ENCODE measurements at places on chromosomes 7 and 10.

- no peak for DNase-seq
These were observed 16.6 kb upstream of the AFAP1L2 start for GRCh38 chr10:114420811-114421485.

DNA sequence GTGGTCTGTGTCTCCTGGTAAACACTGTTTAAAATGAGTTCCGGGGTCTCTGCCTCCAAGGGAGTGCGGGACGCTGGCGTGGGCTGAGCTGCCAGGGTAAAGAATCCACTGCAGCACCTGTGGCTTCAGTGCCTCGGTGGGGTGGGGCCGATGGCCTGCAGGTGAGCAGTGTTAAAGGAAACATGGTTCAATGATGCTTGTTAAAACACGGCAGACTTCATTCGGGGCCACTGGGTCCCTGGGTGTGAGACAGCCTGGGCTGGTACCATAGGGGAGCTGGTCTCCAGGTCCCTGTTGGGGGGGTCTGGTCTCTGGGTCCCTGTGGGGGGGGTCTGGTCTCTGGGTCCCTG is 24.9 kb upstream of the KNDC1 start:
- no peak for DNase-seq

- DNase-seq: no peak
These were observed 96.4 kb upstream of the MDFIC start for GRCh38 chr7:114825423-114825951.

DNA sequence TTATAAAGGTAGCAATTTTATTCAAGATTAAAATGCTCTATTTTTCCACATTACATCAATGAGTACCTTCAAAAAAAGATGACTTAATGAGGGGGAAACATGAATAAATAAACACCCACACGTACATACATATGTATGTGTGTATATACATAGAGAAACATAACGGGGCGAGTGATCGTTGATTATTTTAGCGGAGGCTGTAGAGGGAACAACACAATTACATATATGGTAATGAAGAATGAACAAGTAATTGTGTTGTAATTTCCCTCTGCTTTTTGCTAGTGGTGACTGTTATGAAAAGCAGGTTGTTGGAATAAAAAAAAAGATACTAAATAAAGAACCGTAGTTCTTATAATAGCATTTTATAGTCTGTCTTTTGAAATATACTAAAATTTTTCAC is 63.2 kb downstream of the CACNB2 start:
- no peak for DNase-seq

GRCh38 chr7:28623863-28624262 is 211.5 kb downstream of the CREB5 start:
- no peak for DNase-seq

DNA sequence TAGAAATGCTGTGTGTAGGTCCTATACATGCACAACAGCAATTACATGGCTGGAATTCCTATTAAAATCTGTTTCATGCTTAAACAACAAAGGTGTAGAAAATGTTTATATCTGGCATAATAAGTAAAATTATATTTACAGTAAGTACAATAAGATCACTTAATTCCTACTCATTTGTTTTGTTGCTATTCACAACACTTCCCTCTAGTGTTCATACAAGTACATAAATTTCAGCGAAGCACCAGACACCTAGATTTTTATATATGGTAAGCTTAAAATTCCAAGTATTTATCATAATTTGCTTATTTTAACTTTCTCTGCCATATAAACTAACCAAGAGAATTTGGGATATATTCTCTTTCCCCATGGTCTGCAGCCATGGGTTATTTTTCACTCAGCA is 51.8 kb upstream of the ANK3 start:
- DNase-seq: no peak

DNA sequence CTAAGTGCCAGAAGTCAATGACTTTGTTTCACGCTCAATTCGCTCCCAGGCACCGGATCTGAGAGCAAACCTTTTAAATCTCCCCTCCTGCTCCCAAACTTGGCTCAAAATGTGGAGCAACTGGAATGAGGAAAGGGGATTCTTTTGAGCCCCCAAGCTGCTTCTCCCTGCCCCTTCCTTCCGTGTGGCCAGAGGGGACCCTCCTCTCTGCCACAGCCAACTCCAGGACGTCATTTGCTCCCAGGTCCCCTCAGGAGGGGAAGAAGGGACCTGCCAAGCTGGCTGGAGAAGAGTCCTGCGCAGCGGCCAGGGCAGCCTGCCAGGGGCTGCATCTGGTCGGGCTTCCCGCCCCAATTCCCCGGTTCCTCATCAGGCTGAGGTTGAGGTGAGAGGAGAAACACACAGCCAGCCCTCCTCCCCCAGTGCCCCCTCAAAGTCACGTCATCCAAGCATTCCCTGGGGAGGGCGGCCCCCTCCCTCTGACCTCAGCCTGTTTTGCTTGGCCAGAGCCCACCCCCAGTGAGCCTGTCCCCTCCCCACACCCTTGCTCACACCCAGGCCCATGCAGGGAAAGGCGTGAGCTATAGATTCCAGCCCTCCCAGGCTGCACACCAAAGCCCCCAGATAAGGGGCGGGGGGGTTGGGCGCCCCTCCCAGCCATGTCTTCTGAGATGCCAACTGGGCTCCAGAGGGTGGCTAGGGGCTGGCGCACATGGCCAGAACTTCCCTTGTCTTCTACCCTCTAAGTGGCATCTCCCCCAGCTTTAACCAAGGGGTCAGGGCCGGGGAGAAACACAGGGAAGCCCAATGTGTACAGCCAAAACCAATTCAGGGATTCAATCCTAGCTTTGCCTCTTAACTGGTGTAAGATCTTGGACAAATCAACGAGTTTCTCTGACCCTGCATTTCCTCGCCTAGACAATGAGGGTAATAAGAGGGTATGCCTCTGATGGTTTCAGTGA is 35.0 kb downstream of the SH3PXD2A start:
- no peak for DNase-seq

DNA sequence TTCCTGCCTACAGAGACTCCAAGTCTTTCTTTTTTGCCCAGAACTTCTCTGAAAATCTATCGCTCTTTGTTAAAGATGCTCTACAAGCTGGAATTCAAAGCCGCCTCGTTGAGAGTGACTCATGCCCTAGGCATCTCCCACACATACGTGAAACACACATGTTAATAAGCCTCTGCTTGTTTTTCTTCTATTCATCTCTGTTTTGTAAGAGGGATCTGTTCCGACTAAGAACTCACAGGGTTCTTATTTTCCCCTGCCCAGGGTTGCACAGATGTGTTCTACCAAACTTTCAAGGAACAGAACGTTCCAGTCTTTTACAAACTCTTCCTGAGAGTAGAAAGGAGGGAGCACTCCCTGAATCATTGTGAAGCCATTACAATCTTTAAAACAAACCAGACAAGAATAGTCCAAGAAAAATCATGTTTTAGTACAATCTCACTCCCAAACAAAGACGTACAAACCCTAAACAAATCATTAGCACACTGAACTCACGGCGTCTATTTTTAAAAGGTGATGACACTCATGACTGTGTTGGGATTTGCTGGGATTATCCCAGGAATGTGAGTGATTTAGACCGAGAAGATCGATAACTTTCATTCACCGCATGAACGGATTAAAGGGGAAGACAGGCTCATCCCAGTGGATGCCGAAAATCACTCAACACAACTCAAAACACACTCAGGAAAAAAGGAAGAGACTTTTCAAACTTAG is 55.3 kb upstream of the INPP5A start:
- DNase-seq: no peak

- DNase-seq: no peak
These were observed 16.1 kb upstream of the XPNPEP1 start for GRCh38 chr10:109939315-109939961.

DNA sequence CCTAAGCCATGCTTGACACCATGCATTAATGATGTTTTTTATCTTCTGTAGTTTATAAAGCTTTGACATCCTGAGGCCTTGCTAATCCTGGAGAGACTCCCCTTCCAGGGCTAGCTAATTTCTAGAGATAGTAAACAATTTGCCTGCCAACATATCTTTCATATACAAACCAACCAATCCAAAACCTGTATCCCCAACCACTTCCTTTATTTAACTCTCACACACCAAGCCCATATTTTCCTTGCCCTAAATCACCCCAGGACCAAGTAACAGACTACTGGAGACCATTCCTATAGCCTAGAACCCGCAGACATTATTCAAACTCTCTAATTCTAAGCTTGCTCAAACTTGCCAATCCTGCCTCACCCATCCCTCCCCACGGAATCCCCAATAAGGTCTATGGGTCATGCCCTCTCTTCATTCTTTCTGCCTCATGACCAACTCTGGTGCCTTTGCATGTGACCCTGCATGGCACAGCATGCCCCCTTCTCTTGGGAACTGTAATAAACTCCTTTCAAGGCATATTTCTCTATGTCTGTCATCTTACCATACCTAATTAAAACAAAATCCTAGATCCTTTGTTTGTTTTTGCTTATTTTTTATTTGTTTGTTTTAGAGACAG is 116.6 kb upstream of the CACUL1 start:
- DNase-seq: no peak

DNA sequence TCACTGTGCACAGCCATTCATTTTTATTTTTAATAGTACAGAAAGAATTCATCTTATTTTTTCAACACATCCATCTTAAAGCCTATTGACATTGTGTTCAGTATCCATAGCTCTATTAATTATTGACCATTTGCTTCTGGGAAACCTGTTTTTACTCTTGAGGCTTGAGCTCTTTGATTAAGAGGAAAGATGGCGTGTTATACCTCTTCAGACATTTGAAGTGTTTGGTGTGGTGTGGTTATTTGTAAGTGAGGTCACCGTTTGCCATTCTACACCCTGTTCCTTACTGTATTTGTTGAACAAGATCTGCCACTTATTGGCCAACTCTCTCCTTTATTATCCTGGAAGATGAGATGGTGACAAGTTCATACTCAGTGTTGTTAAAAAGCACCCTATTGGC is 18.4 kb downstream of the C7orf57 start:
- DNase-seq: no peak

- DNase-seq: no peak
These were observed 4.1 kb downstream of the CPA1 start for GRCh38 chr7:130384371-130384801.

DNA sequence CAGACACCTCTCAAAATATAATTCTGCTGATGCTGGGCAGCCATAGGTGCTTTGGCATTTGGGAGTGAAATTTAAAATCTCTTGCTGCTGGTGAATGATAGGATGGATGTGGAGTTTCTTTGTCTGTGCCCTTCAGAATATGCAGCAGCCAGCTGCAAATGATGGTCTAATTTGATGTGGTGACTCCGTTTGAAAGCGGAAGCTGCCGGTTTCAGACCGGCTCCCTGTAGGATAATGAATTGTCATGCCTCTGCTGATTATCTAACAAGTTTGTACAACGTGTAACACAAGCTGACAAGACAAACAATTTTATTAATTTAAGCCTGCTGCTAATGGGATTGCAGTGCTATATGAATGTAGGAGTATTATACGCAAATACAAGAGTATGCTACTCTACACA is 103.5 kb downstream of the SND1 start:
- no peak for DNase-seq

DNA sequence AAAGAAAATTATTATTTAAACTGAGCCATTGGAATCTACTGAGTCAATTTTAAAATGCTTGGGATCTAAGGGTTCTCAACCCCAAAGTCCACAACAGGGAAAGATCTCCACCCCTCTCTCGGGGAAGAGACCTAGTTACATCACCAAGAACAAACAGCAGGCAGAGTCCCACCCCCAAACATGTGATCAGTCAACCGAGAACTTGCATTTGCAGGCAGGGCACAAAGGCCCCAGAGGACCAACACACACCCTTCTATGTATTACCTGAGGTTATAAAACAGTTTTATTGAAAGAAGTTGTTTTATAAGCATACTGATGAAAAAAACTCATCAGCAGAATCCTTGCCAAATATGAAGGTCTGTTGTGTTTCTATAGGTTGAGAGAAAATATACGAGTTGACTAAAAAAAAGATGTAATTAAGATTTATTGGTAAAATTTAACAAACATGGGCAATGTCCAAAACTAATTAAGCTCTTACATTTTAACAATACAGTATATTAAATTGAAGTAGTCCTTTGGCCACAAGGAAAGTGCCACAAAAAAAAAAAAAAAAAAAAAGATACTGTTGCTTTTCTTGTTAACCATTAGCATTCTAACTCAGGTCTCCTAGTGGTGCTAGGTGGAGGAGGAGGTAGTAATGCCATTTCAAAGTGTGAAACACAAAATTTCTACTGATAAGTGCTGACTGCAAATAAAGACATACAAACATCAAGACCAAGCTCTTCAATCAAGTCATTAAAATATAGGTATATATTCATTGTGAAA is 975 bp upstream of the USP54 start:
- DNase-seq: no peak

DNA sequence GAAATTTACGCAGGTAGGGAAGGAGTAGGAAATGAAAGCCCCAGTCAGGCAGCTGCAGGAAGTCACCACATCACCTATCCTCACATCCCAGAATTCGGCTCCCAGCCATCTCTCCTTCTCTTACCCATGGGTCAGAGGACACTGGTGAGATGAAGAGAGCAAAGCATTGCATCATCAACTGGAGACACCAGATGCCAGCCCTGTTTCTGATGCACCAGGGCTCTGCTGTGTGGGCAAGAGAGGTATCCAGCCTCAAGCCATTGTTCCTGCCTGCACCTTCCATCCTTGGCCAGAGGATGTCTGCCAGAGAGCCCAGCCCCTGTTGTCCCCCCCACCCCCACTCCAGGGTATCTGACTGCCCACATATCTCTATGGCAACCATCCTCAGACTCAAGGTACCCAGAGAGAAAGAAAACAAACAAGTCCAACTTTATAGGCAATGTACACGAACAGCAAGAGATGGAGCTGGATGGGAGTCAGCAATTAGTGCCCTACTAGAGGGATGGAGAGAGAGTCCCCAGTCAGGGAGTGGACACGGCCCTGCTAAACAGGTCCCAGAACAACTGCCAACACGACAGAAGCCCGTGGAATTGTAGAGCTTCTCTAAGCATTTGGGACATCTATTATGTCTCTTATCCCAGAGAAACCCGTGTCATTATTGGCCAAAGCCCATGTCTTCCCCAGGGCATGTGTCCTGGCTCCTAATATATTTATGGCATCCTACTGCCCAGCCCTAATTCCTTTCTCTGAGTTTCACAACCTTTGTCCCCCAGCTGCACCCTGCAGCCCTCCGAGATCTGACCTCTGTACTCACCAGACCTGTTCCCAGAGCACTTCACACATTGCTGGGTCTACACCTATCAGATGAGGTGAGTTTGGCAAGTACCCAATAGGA is 2.8 kb downstream of the CAMK2G start:
- DNase-seq: no peak

GRCh38 chr10:80697926-80698325 is 160.2 kb downstream of the SH2D4B start:
- DNase-seq: no peak

Data from GM06990 (cell line).